NCI-H1417 treated with DMSO at 0.1 percent for 48 hours (cell line): ENCODE measurements at places on chromosomes 4 and X.
A peak's percentile ranks its signal among the peaks of the same experiment; 100 is the strongest.

DNA sequence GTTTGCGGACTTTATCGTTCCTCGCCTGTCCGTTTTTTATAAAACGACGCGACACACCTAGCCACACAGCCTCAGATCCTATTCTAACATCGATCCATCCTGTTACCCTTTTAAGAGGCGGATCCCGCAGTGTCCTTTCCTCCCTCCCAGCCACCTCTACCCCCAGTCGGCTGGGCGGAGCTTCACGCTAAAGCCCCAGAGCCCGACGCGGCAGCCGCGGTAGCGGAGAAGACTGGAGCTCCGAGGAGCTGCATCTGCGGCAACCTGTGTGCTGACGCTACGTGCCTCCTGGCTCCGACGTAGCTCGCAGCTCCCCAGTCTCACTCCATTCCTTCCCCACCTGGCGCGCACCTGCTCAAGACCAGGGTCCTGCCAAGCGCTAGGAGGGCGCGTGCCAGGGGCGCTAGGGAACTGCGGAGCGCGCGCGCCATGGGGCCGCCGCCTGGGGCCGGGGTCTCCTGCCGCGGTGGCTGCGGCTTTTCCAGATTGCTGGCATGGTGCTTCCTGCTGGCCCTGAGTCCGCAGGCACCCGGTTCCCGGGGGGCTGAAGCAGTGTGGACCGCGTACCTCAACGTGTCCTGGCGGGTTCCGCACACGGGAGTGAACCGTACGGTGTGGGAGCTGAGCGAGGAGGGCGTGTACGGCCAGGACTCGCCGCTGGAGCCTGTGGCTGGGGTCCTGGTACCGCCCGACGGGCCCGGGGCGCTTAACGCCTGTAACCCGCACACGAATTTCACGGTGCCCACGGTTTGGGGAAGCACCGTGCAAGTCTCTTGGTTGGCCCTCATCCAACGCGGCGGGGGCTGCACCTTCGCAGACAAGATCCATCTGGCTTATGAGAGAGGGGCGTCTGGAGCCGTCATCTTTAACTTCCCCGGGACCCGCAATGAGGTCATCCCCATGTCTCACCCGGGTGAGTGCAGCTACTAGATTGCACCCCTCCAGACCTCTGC lies at the start of gene RNF128:
TSS of gene RNF128 (plus strand) at position 217 of the 953 bp plus-strand sequence. CDS start at position 430, 213 bp downstream.
- DNase-seq, result peak; percentile 4

DNA sequence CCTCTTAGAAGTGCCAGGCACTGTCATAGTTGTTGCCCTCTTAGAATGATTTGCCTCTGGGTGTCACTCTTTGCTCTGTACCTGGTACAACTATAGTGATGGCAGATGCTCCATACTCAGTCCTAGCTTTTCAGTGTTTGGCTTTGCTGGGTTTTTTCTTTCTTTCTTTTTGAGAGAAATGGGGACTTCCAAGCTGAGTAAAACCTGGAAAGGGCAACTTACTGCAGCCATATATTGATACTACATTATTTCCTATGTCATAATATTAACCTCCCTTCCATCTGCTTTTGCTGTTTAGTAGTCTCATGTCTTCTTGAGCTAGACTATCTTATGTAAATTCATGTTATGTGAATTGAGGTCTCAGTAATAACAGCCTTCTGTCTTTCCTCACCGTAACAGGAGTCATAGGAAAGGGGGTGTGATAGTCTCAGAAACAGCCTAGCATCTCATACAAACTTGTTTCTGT lies 49.0 kb downstream of the NIPAL1 start:
- no peak for DNase-seq

- DNase-seq, result no peak
Observed at GRCh38 chrX:13581554-13581953, 12.2 kb downstream of the EGFL6 start.

DNA sequence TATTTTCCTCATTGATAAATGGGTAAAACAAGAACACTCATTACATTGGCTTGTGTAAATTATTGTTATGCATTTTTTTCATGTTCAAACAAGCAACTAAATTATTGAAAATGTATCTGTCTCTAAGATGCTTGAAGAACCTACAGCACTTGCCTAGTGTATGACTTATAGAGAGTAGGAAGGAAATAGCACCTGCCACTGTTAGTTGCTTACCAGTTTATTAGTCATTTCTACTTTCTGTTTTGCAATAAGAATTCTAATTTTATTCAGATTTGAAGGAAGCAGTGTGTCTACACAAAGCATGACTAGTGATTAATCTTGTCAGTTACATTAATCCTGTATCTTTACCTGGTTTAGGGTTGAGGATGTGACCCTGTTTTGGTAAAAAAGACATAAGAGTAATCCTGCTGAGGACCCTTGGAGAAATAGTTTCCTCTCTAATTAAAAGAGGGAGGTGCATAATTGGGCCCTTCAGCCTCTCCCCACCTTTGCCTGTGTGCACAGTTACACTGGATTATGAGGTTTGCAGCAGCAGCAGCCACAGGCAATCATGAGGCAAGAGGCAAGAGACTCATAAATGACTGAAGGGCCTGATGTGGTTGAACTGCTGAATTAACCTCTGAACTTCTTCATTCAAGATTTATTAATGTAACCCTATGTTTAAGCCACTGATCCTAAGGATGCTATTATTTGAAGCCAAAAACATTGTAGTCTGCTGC lies 1202.1 kb downstream of the ADGRL3 start:
- DNase-seq, result no peak

DNA sequence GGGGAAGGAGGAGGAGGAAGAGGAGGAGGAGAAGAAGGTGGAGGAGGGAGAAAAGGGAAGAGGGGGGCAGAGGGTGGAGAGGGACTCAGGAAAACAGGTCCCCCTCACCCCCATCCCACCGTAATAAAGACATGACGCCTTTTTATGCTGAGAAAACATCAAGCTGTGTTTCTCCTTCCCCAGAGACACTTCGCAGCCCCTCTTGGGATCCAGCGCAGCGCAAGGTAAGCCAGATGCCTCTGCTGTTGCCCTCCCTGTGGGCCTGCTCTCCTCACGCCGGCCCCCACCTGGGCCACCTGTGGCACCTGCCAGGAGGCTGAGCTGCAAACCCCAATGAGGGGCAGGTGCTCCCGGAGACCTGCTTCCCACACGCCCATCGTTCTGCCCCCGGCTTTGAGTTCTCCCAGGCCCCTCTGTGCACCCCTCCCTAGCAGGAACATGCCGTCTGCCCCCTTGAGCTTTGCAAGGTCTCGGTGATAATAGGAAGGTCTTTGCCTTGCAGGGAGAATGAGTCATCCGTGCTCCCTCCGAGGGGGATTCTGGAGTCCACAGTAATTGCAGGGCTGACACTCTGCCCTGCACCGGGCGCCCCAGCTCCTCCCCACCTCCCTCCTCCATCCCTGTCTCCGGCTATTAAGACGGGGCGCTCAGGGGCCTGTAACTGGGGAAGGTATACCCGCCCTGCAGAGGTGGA lies 45.3 kb upstream of the SHOX start:
- no peak for DNase-seq

DNA sequence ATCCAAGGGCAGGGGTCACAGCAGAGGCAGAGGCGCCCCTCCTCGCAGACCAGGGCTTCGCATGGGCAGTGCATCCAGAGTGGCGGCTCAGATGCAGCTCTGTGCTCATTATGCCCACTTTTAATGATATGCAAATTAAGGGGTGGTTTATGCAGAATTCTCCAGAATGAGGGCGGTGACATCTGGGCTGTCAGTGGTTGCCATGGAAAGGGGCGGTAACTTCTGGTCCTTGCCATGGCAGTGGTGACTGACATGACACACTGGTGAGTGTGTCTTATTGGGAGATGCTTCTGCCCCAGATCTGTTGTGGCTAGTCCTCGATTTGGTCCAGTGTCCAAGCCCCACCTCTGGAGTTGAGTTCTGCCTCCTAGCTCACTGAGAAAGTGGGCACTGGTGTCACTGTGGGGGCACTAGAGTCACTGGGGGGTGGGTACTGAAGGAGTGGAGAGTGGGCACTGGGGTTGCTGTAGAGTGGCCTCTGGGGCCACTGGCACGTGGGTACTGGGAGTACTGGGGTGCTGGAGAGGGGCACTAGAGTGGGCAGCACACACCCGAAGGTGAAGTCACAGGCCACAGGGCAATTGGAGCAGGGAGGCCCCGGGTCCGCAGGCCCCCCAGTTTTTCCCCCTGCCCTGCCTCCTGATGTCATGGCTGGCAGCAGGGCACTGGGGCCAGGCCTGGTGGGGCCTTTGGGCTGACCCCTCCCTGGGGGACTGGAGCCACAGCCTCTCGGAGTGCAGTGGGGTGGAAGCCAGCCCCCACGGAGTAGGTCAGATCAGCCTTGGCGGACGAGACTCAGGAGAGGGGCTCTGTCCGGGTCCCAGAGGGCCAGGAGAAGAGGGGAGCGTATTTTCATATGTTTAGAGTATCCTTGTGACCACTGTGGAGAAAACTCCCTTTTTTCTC lies 98.6 kb upstream of the NKX1-1 start:
- DNase-seq, result no peak

DNA sequence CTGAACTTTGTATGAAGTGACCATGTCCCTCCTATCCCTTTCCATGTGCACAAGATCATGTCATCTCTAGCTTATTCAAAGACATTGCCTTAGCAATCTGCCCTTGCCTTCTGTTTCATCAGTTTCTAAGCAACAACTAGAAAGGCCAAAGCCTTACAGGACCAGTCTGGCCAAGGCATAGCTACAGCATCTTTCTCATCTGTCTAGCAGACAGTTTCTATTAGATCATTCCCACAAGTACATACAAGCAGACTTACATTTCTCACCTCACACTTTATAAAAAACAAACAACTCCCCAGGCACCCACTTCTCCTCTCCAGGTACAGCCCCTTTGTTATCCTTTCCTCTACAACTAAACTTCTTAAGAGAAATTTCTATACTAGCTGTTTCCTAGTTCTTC lies 188.7 kb upstream of the AADAT start:
- no peak for DNase-seq

DNA sequence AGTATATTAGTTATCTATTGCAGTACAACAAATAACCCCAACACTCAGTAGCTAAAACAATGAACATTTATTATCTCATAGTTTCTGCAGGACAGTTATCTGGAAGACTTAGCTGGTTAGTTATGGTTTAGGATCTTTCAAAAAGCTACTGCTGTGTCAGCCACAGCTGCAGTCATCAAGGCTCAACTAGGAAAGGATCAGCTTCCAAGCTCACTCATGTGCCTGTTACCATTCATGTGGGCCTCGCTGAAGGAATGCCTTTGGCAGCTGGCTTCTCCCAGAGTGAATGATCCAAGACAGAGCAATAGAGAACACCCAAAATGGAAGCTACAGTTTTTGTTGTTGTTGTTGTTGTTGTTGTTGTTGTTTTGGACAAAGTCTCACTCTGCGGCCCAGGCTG lies 13.5 kb upstream of the PRSS48 start:
- DNase-seq, result no peak

DNA sequence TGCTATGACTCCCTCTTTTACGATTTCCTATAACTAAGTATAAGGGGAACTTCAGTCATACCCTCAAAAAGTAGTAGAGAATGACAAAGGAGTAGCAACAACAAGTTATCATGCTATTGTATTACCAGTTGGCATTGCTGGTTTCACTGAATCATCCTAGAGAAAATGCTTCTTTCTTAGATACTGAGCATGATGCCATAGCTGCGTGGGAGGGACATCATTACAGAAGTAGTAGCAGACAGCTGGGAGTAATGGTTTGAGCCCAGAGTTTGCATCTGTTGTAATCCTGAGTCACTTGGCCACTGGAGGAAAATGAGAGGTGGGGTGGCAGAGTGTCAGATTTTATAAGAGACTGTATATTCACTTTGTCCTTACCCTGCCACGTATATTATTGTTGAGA lies 38.6 kb downstream of the MTMR1 start:
- no peak for DNase-seq

- DNase-seq, result no peak
Observed at GRCh38 chrX:137215467-137215866, 181.7 kb upstream of the GPR101 start.

- DNase-seq, result no peak
Observed at GRCh38 chr4:109383823-109384222, 49.8 kb upstream of the SEC24B start.

- DNase-seq, result no peak
Observed at GRCh38 chr4:109395694-109396093, 37.9 kb upstream of the SEC24B start.

GRCh38 chr4:153785910-153786721 lies 2.8 kb downstream of the SFRP2 start:
- DNase-seq, result no peak

- DNase-seq, result no peak
Observed at GRCh38 chrX:22032084-22032483, at the start of gene PHEX. TSS of gene PHEX (plus strand) at chrX:22032325. CDS start at chrX:22033006, 681 bp downstream.

- peak; percentile 63 for DNase-seq
Observed at GRCh38 chr4:2417765-2418649, at the start of gene ZFYVE28. TSS of gene ZFYVE28 (minus strand) at chr4:2418645. CDS start at chr4:2418323, 322 bp downstream.

DNA sequence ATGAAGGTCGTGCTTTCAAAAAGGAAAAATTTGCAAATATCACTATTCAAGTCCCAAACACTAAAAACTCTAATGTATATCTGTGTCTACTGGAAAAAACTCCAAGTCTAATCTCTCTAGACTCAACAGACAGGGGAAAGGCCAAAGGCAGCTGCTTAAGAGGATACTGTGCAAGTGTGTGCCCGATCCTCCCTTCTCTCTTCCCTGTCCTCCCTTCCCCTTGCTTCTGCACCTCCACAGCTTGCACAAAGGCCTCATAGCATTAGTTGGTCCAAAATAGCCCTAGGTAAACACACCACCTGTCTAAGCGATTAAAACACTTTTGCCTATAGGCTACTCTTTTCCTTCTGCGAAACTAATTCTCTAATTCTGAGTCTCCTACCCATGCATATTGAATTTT lies 10.6 kb downstream of the C4orf54 start:
- no peak for DNase-seq

- DNase-seq, result no peak
Observed at GRCh38 chrX:151715752-151716151, at the start of gene FATE1. TSS of gene FATE1 (plus strand) at chrX:151716035. CDS start at chrX:151716120, 85 bp downstream.

DNA sequence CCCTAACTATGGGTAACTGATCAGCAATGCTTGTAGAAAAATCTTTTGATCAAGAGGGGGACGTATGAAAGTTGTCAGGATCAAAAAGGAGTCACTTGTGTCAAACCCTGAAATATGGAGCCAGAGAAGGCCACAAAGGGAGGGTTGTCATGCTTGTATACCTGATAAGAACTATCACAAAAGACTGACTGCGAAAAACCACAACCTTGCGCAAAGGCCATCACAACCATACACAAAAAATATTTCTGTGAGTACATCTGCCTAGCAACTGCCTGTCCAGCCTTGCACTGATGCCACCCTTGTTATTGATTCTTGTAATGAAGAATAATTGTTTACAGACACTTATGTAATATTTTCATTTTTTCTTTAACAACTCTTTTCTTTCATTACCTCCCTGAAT lies 22.8 kb upstream of the EIF4E start:
- DNase-seq, result no peak

GRCh38 chr4:54213761-54214160 lies 15.3 kb upstream of the PDGFRA start:
- DNase-seq, result no peak
